ENCODE measurements at places on chromosomes 16 and 17.

DNA sequence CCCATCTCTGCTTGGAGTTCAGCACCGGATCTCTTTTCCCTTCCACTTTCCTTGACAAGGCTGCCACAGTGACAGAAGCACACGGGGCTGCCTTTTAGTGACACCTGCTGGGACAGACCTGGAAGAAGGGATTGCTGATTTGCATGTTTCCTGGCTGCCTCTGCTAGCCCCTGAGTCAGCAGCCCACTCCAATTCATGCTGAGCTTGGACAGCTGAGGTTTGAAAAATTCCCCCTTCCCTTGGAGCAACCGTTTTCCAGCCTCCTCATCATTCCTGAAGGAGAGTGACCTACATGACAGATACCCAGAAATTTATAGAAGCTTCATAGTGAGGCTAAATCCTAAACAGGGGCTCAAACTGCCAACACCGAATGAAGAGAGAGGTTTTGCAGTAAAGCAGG, 18.8 kb upstream of the RBL2 start:
- no peak for DNase-seq

- DNase-seq: no peak
Measured at GRCh38 chr16:28891964-28892890, 13.9 kb downstream of the ATP2A1 start.

DNA sequence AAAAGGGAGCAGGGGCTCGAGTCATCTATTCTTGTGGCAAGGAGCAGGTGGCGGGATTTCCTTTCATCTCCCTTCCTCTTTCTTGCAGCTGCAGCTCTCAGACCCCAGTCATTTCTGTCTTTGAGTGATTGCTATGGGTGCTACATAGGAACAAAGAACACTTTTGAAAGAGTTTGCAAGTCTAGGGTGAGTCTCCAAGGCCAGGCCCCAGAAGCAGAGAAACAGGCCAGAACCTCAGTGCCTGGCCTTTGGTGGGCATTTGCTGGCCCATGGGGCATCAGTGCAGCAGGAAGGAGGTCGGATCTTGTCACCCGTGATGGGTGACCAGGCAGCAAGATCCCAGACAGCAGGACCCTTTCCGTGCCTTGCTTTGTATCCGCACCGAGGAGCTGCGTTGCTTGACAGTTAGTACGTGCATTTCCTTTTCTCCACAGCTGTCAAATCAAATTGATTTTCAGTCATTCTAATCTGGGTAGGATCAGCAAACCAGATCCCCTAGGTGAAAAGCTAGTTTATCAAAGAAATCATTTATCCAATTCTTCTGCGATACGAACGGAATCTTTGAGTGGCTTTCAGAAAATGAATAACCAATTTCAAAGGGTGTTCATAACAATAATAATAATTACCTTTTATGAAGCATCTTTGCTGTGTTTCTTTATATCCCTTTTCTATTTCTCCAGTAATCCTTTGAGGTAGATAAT, 244.6 kb upstream of the MAF start:
- DNase-seq: no peak

- no peak for DNase-seq
Measured at GRCh38 chr17:13212860-13213259, 195.0 kb upstream of the ELAC2 start.

- DNase-seq: no peak
Measured at GRCh38 chr16:56874800-56875199, 9.8 kb downstream of the SLC12A3 start.

- DNase-seq: no peak
Measured at GRCh38 chr16:11585460-11586377, 1.0 kb downstream of the LITAF start.

- DNase-seq: no peak
Measured at GRCh38 chr17:58403311-58403710, 14.0 kb downstream of the RNF43 start.

DNA sequence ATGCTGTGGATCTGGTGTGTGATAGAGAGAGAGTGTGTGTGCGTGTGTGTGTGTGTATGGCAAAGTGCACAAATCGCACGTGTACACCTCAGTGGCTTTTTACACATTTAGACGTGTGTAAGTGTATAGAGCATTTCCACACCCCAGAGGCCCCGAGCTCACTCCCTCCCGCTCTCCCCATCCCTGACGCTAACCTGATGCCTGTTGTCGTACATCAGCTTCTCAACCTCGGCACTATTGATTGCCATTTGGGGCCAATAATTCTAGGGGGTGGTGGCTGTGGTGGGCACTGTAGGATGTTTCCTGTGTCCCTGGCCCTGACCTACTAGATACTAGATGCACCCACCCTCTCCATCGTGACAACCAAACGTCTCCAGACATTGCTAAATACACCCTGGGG, 30.4 kb upstream of the CRISPLD2 start:
- DNase-seq: no peak

GRCh38 chr17:2282297-2282873, 21.2 kb downstream of the SMG6 start:
- peak; percentile 70 for DNase-seq

DNA sequence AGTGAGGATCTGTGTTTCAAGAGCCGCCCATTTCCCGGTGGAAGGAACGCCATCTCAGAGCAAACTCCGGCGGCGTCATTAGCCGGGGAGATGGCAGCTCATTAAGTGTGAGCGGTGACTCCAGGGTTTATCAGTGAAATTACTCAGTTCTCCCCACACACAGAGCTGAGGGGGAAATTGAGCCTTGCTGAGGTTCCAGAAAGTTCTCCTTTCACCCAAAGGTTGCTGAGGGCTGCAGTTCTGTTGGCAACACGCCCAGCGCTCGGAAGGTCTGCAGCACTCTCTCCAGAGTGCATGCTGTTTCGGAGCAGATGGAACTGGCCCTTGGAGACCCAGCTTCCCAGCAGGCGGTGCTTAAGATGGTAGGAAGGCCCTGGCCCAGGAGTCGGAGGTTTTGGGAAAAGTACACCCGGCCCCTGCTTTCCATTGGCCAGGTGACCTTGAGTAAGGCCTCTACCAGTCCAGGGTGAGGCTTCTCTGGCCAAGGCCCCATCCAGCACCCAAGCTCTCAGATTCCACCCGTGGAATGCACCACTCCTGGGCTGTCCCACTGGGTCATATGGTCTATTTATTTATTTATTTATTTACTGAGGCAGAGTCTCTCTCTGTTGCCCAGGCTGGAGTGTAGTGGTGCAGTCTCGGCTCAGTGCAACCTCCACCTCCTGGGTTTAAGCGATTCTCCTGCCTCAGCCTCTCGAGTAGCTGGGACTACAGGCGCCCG, 167.7 kb upstream of the CIBAR2 start:
- DNase-seq: peak; percentile 6

DNA sequence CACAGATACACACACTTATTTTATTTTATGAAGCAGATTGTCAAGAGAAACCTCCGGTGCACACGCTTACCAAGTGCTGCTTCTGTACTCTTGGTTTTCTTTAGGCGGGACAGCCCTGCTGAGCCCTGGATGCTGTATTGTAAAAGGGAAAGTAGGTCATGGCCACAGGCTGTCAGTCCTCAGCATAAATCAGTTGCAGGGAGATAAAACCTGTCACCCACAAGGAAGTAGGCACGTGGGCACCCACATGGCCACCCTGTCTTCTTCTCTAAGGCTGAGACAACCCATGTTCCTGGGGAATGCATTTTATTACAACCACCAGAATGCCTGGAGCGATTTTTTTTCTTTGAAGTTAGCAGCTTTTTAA, 59.3 kb downstream of the ASIC2 start:
- no peak for DNase-seq

DNA sequence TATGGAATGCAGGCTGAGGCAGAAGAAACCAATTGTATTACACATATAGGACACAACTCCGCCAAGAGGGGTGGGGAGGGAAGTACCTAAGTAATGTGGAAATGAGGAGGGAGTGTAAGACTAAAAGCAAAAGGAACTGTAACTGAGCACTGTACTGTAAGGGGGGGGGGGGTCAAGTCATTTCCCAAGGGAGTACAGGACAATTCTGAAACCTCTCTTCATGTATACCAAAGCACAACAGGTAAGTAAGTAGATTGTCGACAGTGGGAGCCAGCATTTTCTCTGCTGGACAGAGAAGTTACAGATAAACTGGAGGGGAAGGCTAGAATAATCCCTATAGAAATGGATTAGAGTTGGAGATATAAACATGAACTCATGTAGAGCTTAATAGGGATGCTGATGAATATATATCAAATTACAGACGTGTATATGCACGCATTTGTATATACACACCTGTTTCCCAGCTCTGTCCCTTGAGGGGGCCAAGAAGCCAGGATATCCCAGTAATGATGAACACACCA, 6.4 kb downstream of the USP22 start:
- no peak for DNase-seq

GRCh38 chr16:88872650-88873331, 6.3 kb upstream of the PABPN1L start:
- no peak for DNase-seq

- no peak for DNase-seq
Measured at GRCh38 chr17:68145088-68145487, 102.8 kb upstream of the AMZ2 start.

DNA sequence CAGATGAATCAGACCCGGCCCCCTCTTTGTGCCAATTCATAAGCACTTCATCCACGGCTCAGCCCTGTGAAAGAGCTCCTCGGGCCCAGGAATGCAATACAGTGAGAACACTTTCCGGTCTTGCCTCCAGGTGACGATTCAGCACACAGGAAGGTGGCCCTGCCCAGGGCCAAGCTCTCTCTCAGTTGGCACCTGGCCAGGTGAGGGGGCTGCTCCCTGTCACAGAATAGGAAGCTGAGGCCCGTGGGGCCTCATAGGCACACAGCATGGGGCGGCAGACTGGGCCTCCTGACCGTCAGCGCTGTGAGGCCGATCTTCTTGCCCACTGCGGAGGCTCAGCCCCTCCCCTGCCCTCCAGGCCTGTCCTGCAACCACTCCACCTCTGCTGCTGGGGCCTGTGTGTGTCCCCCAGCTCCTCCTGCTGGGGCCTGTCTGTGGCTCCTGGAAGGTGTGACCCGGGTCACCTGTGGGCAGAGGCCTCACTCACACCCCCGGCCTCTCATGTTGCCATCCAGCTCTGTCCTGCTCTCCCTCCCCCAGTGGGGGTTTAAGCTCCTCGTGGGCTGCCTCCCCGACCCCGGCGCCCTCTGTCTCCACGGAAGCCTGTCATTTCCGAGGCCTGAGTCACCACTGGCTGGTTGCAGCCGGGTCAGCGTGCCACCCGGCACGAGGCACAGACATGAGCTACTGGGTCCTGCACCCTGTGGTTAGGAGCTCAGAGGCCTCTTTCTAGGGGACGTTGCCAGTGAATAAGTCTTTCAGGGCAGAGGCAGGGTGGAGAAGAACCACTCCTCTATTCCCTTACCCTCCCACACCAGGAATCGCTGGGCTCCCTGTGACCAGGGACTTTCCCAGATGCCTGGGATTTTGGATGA, 114.4 kb downstream of the SEC14L1 start:
- no peak for DNase-seq

GRCh38 chr17:49890077-49890821, 42.4 kb upstream of the TAC4 start:
- DNase-seq: no peak

GRCh38 chr17:13154398-13154797, 136.6 kb upstream of the ELAC2 start:
- no peak for DNase-seq

DNA sequence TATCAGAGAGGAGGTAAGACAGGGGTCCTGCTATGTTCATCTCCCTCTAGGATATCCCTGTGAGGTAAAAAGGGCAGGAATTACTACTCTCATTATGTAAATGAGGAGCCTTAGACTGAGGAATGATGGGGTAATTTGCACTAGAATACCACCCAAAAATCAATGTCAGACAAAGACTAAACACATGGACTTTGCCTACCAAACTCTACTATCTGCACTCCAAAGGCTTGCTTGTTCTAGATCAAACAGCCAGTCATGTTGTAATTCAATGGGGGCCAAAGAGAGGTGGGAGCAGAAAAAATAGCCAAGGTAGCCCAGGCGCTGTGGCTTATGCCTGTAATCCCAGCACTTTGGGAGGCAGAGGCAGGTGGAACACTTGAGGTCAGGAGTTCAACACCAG, 120.7 kb downstream of the LYRM1 start:
- no peak for DNase-seq

GRCh38 chr17:77326076-77326591, 185.4 kb downstream of the SEC14L1 start:
- DNase-seq: no peak

DNA sequence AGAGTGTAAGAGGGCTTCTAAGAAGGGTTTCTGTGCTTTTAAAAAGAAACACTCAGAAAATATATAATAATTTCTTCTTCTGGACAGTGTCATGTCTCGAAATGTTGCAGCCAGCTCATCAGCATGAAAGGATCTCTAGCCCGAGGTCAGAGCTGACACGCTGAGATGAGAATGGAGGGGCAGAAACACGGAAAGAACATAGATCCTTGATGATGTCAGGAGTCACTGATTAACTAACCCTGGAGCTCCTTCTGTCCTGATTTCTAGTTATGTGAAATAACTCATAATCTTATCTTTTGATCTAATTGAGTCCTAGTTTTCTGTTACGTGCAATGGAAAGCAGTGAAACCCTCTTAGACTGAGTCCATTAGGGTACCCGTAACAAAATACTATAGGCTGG, 10.3 kb upstream of the TOX3 start:
- no peak for DNase-seq

GRCh38 chr17:11644265-11645212, 46.3 kb downstream of the DNAH9 start:
- DNase-seq: peak; percentile 30

- no peak for DNase-seq
Measured at GRCh38 chr16:54843424-54843750, 87.3 kb upstream of the IRX5 start.

DNA sequence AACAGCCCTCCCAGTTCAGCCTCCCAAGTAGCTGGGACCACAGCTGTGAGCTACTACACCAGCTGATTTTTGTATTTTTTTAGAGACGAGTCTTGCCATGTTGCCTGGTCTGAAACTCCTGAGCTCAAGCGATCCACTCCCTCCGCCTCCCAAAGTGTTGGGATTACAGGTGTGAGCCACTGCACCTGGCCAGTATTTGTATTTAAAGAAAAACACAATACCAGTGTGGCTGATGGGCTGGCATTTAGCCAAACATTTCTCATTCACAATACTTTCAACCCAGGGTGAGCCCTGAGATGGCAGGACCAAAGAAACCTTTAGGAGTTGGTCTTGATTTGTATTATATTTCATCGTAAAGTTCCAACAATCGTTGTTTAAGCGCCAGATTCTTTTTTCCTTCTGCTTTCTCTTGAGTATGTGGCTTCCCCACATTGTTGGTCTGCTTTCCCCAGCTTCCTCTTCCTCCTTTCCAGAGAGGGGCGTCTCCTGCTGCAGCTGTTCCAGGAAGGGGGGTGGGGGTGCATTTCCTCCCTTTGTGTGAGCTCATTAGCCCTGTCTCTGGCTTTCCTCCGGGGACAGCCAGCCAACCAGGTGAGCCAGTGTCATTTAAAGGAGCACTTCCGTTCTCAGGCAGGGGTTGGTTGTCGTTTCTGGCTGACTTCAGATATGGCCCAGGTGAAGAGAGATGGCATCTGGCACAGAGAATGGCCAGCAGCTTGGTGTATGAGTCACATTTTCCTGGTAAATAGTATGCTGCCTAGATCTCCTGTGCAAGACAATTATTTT, 79.9 kb downstream of the GPRC5B start:
- no peak for DNase-seq
